Activated T-cell treated with anti-CD3 and anti-CD28 coated beads for 48 hours (primary cell): ENCODE measurements at places on chromosomes 6 and 20.

DNA sequence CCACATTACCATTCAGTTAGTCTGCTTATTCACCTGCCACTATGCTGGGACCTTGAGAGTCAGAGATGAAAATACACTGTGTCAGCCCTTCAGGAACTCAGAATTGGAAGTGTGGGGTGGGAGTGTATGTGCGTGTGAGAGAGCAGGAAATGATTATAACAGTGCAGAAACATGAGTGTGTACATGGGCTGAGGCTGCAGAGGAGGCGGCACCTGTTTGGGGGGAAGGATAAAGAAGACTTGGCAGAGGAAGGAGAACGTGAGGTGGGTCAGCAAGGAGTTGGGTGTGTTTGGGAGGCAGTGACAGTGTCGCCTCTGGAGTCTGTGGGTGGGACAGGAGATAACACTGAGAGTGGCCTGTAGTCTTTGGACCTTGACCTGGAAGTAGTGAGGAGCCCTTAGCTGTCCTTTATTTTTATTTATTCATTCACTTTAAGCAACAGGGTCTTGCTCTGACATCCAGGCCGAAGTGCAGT is 3.1 kb downstream of the CHMP4B start:
- peak; percentile 3 for DNase-seq

DNA sequence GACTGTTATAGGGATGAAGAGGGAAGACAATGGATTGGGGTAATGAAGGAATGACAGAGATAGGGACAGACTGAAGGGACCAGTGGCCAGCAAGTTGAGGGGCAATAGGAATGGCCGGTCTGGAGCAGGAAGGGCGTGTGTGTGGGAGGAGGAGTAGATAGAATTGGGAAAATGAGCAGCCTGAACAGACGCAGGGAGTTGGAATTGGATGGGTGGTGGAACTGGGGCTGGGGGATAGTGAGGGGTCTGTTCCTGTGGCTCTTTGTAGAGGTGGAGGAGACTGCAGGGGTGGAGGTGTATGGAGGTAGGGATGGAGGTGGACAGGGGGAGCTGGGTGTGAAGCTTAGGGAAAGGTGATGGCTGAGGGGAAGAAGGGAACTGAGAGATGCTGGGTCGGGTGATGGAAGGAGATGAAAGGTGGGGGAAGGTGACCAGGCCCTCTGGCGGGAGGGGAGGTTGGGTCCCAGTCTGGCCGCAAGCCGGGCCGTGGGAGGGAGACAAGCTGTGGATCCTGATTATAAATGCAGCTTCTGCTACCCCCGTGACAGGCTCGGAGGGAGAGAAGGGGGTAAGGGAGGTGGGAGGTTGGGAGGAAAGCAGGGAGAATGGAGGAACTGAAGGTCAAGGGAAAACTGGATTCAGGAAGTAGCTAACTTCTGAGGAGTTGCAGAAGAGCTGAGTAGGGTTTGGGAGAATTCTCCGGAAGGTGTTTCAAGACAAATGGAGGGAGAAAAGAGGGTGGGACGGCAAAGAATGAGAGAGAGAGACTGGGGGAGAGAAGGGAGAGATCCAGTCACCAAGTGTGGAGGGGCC is 5.2 kb downstream of the SYNGAP1 start:
- DNase-seq, result no peak

GRCh38 chr6:167825332-167826229 is 1.1 kb upstream of the AFDN start:
- no peak for DNase-seq

- DNase-seq, result no peak
Observed at GRCh38 chr6:40611912-40612311, 24.7 kb upstream of the LRFN2 start.

- DNase-seq, result no peak
Observed at GRCh38 chr20:63257629-63258028, 3.4 kb upstream of the NKAIN4 start.
